ENCODE measurements at places on chromosomes 6 and 20.

DNA sequence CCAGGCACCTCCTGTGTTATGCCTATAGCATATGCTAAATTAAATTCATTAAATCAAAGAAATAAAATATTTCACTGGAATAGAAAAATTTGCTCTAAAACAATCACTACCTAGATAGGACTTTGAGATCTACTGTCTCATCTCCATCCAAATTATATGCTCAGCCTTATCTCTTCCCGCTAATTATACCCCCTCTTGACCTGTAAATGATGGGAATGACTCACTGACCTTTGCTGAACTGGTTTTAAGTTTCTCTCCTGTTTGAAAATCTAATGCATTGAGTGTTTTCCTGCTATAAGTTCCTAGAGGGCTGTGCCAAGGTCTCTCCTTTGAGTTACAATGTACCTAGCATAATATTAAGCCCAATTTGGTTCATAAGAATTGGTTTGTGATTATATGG, 110.1 kb downstream of the BMP2 start:
- no peak for DNase-seq

DNA sequence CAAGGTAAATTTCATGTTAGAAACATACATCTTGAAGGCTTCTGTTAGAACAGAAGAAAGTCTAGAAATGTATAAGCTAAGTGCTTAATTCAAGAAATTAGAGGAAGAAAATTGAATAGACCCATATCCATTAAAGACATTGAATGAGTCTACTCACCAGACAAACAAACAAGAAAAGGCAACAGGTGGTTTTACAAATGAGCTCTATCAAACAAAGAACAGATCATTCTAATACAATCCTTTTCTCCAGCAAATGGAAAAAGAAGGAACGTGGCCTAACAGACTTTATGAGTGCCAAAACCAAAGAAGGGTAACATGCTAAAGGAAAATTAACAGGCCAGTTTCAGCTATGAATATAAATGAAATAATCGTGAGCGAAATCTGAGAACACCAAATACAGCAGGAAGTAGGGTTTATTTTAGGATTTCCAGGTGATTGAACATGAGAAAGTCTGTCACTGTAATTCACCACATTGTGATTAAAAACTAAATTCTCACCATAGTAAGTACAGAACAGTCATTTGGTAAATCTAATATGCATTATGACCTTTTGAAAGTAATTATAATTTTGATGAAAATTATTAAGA, 22.6 kb downstream of the MTHFD1L start:
- no peak for DNase-seq

- DNase-seq = no peak
Measured at GRCh38 chr20:19453410-19453809, 241.0 kb downstream of the SLC24A3 start.

GRCh38 chr6:166381381-166381732, 1.4 kb downstream of the MPC1 start:
- no peak for DNase-seq

- DNase-seq = no peak
Measured at GRCh38 chr20:8212286-8212685, 80.2 kb downstream of the PLCB1 start.

GRCh38 chr6:107786709-107787588, 37.2 kb downstream of the SCML4 start:
- no peak for DNase-seq

- no peak for DNase-seq
Measured at GRCh38 chr6:79543886-79544285, 6.7 kb upstream of the LCA5 start.

GRCh38 chr20:45404438-45404837, 3.7 kb upstream of the DBNDD2 start:
- DNase-seq = no peak

GRCh38 chr20:63711085-63711645, 3.3 kb downstream of the ZGPAT start:
- DNase-seq = no peak

GRCh38 chr6:40556881-40557280, 30.3 kb downstream of the LRFN2 start:
- no peak for DNase-seq

DNA sequence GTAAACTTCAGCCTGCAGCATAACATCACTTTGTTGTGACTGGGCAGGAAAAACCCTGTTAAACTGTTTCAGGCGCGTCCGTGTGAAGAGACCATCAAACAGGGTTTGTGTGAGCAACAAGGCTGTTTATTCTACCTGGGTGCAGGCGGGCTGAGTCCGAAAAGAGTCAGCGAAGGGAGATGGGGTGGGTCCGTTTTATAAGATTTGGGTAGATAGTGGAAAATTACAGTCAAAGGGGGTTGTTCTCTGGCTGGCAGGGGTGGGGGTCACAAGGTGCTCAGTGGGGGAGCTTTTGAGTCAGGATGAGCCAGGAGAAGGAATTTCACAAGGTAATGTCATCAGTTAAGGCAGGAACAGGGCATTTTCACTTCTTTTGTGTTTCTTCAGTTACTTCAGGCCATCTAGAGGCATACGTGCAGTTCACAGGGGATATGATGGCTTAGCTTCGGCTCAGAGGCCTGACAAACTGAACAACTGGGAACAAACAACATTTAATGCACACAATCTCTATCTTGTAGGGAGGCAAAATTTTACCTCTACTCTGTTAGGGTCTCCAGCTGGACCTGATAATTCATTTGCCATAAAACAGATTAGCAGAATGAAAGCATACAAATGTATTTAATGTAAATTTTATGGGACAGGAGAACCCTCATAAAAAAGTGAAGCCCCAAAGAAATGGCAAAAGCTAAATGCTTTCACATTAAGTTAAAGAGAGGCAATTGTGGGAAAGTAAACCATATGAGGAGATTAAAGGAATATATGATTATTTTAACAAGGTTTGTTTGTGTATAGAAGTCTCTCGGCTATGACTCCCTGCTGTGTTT, 58.3 kb upstream of the HFE start:
- DNase-seq = no peak

DNA sequence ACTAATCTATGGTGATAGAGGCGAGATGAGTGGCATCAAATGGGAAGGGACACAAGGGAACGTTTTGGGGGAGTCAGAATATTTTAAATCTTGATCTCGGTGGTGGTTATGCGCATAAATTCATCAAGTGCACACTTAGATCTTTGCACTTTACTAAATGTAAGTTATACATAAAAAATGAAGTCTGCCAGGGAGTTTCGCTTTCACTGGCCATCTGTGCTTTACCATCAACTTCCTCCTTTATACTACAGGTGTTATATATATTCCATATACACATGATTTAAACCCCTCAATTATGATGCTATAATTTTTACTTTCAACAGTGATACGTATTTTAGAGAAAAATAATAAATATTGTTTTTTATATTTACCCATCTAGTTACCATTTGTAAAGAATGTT, 97.6 kb upstream of the AKIRIN2 start:
- no peak for DNase-seq

DNA sequence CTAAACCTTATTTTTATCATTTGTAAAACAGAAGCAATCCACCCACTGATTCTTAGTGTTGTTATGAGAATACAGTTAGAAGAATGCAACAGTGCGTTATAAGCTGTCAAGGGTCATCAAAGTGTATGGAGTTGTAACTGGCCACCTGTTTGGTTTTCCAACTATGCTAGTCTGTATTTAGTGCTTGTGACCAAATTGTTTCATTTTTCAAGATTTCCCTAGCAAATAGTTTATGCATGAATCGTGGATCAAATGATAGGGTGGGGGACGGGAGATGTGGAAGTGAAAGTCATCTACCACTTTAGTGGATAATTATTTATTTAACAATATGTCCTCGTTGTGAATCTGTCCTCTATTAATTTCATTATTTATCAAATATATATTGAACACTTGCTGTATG, 175.4 kb upstream of the HDDC2 start:
- DNase-seq = no peak

DNA sequence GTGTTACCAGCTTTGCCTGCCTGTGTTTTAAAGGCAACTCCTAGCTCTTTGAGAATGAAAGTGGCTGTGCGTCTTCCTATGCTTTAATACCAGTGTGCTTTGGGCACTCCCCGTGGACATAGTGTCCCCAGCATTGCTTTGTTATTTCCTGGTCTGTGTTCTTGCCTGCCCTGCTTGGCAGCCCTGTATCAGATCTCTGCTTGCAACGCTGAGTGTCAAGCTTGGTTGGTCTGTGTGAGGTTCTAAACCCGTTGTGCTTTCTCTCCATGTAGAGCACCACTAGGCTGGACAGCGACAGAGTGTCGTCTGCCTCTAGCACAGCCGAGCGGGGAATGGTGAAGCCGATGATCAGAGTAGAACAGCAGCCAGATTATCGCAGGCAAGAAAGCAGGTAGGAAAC, 80.2 kb downstream of the AFDN start:
- peak; percentile 38 for DNase-seq

GRCh38 chr6:6713657-6714056, 125.1 kb downstream of the LY86 start:
- no peak for DNase-seq

GRCh38 chr20:55580475-55580874, 424.8 kb downstream of the CBLN4 start:
- DNase-seq = no peak

GRCh38 chr20:58584881-58585752, 66.0 kb upstream of the STX16 start:
- no peak for DNase-seq

DNA sequence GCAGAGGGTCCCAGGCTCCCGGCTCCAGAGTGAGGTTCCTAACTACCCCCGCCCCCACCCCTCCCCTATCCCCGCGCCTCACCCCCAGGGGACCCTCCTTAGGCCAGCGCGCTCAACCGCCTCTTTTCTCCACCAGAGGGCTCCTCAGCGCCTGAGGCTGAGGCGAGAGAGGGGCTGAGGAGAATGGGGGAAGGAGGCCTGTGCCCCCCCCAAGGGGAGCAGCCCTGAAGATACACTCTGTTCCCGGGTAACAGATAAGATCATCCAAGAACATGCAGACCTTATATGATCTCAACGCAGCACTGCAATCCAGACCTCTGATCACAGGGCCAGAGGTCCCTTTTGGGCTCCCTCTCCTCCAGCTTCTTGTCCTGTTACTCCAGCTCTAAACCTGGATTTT, 43.3 kb upstream of the MRPS10 start:
- DNase-seq = no peak

- no peak for DNase-seq
Measured at GRCh38 chr20:48246061-48246790, 460.9 kb upstream of the SULF2 start.

DNA sequence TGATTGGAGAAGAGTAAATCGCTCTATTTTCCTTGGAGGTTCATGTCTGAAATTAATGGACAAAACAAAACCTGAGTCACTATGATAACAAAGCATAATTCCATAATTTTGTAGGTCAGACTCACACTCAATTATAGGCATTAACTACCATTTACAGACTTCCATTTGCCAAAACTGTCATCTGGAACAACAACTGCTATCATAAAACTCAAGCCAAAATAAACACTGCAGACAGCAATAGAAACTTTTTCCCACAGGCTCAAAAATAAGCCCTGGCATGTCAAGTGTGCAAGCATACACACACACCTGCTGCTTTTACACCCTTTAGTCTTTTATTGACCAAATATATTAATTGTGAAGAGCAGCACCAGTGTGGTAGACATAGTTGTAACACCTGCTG, 7.1 kb downstream of the MRPS10 start:
- no peak for DNase-seq

DNA sequence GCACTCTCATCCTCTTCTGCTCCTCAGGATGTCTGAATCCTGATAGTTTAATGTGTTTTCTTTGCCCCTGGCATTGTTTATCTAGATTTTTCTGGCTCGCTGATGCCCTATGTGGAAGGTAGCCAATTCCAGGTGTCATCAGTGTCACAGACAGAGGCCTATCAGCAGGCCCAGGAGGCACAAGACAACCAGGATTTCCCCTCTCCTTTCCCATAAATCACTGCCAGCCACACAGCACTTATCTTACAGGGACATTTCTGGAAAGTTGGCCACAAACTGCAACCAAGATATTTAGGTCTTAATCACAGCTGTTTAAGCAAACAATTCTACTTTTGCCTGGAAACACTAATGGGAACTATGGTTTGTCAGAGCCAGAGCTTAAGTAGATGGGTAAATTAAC, 28.1 kb downstream of the ADGRF5 start:
- no peak for DNase-seq

DNA sequence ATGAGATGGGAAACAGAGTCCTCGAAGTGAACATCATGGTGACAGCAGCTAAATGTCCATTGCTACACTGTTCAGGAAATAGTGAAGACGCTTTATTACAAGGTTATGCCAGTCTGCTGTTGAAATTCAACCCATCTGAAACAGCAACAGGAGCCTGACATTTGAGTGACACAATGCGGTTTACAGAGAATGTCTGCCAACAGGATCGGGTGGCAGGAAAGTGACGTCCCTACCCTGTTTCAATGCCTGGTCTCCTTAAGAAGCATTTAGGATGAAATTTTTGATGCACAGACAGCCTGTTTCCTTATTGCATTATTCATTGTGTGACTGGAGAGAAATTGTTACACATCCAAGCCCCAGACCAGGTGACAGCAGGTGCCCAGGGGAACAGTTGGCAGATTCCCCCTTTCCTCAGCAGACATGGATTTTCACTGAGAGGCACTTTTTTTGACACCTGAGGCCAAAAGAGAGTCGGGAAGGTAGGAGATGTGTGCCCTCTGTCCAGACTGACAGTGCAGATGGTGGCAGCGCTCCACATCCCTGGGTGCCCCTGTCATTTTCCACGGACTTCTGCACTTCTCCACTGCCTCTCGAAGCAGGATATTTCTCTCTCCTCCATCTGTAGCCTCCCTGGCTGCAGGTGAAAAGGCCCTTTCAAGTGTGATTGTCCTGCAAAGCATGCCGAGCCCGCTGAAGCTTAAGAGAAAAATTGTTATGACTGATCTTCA, 87.9 kb downstream of the BFSP1 start:
- DNase-seq = no peak

- DNase-seq = no peak
Measured at GRCh38 chr6:91366781-91367180, 779.9 kb upstream of the MAP3K7 start.

- no peak for DNase-seq
Measured at GRCh38 chr6:88588938-88589337, 374.5 kb downstream of the RNGTT start.

GRCh38 chr20:58286729-58287128, 22.8 kb upstream of the RAB22A start:
- DNase-seq = no peak

DNA sequence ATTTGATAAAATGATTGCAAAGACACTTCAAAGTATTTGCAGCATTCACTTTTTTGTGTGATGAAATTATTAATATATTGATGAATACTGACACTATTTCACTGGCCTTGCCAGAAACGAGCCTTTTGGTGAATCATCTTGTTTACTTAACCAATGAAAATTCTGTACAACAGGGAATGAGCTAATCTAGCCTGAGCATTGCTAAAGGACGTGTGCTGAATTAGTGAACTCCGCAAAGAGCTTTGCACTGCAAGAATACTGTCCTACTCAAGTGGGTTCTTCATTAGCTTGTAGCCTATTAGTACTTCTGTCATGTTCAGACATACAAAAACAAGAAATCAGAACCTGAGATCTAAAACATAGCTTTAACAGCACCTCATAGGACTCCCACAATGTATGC, 172.0 kb upstream of the NRSN1 start:
- DNase-seq = no peak
